ENCODE measurements at places on chromosomes 2 and 18.
A peak's percentile ranks its signal among the peaks of the same experiment; 100 is the strongest.

GRCh38 chr2:196915507-196916189 is 10.9 kb downstream of the PGAP1 start:
- no peak for DNase-seq

DNA sequence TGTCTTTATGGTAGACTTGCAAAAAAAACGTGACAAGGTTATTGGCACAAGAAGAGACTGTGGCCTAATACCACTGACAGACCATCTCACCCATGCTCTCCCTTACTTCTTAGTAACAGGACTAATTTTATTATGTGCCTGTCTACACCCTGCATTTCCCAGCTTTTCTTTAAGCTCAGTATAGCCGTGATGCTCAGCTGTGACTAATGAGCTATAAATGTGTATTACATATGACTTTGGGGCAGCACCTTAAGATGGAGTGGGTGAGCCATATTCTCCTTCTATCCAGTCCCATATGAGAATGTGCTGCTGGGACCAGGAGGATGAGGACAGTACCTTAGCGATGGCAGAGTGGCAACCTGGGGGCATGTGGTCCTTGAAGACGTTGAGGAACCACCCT is 293.5 kb downstream of the RNF144A start:
- no peak for DNase-seq

- DNase-seq = peak; percentile 68
Measured at GRCh38 chr18:26863122-26863879, 2.2 kb downstream of the AQP4 start.

DNA sequence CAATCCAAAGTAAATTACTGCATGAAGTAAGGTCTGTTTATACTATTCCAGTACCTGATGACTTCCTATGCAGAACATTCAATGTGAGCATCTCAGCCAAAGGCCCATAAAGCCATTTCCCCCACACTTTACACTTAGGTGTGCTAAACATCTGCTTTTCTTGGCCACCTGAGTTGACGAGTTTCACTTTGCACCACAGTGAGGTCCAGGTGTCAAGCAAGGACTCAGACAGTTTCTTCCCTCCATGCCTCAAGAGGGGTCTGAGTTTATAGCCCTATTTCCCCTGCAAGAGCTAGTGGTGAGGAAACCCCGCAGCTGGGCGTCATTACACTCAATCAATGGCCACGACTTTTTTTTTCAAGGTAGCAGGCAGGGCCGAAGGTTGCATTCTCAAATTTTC is 107.7 kb downstream of the MREG start:
- DNase-seq = no peak

DNA sequence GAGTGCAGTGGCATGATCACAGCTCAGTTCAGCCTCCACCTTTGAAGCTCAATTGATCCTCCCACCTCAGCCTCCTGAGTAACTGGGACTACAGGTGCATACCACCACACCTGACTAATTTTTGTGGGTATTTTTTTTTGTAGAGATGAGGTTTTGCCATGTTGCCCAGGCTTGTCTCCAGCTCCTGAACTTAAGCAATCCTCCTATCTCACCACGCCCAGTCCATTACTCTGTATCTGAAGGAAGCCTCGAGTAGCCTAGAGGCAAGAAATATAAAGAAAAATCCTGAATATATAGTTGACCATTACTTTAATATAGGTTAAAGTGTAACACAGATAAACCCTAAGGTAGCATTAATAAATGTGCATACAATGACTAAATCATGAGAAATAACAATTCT is 686.8 kb upstream of the PIK3C3 start:
- no peak for DNase-seq

DNA sequence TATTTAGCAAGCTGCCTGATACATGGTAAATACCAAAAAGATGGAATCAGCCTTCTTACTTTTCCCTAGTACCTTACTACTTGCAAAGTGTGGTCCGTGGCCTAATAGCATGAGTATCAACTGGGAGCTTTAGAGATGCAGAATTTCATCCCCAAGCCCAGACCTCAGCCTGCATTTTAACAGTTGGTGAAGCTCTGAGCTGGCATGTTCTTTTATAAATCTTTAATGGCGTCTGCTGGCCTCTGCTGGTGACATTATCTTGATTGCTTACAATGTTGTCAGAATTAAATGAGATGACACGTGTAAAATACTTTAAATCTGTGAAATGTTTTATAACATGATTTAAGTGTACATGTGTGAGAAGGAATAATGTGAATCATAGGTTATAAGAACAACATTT is 115.1 kb upstream of the NOSTRIN start:
- no peak for DNase-seq

DNA sequence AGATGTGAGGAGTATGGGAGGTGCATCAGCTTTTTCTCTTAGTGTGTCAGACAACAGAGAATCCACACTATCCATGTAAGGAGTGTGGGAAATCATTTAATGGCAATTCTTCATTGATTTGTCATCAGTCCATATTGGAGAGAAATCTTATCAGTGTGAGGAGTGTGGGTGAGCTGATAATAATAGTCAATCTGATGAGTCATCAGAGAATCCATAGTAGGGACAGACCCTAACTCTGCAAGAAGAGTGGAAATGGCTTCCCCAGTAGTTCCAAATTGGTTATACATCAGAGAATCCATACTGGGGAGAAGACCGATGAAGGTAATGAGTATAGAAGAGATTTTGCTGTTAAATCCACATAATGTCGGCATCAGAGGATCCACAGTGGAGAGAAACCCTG is 150.5 kb upstream of the THUMPD2 start:
- DNase-seq = no peak

GRCh38 chr2:137192366-137193310 is 427.3 kb downstream of the THSD7B start:
- no peak for DNase-seq

- no peak for DNase-seq
Measured at GRCh38 chr2:61784643-61785042, 69.2 kb downstream of the FAM161A start.

DNA sequence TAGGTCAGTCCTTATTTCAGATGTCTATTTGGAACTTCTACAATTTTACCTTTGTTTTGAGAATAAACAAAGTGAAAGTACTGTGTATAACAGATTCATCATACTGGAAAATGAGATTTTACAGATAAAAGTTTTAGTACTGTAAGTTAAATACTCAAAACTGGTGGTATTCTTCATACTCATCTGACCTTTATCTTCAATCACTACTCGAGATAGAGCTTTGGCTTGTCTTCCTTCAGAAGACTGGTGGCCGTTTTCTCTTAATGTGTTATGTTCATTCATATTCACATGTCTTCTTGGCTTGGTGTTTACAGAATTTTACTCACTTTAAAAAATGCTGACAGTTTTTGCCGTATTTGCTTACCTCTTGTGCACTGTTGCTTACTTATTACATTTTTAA is 2.1 kb downstream of the SPOPL start:
- no peak for DNase-seq

DNA sequence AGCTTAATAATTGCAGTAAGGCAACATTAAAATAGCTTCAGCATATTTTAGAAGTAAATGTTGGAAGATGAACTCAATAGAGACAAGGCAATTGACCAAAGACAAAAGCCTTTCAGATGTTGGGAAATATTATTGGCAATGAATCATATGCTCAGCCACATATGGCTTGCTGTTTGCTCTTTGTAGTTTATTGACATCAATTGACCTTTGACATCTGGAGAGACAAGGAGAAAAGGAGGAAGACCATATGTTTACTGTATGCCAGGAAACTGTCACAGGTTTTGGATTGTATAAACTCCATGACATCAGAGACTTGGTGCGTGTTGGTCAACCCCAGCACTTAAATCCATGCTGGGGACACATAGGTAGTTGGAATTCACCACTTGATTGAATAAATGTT is 60.6 kb upstream of the SLC16A14 start:
- no peak for DNase-seq
